CD4-positive, alpha-beta memory T cell (primary cell): ENCODE measurements at places on chromosomes 1 and 21. TPM values are rescaled to one million over a fixed set of nuclear protein-coding genes. Genes with fewer than 3 reads are reported as not detected.

GRCh38 chr1:5493851-5494311 is 498.3 kb downstream of the NPHP4 start:
- no peaks in the 10 kb centered on the region for H3K4me1 ChIP-seq
- DNase-seq: no peak
- H3K27me3 ChIP-seq: no peaks in the 10 kb centered on the region
- H3K36me3 ChIP-seq: no peaks in the 10 kb centered on the region
- H3K27ac ChIP-seq: no peak overlapping the region

TMEM51 gene
- 0.61 TPM for total RNA-seq

LCE3E gene
- total RNA-seq: not detected

DNA sequence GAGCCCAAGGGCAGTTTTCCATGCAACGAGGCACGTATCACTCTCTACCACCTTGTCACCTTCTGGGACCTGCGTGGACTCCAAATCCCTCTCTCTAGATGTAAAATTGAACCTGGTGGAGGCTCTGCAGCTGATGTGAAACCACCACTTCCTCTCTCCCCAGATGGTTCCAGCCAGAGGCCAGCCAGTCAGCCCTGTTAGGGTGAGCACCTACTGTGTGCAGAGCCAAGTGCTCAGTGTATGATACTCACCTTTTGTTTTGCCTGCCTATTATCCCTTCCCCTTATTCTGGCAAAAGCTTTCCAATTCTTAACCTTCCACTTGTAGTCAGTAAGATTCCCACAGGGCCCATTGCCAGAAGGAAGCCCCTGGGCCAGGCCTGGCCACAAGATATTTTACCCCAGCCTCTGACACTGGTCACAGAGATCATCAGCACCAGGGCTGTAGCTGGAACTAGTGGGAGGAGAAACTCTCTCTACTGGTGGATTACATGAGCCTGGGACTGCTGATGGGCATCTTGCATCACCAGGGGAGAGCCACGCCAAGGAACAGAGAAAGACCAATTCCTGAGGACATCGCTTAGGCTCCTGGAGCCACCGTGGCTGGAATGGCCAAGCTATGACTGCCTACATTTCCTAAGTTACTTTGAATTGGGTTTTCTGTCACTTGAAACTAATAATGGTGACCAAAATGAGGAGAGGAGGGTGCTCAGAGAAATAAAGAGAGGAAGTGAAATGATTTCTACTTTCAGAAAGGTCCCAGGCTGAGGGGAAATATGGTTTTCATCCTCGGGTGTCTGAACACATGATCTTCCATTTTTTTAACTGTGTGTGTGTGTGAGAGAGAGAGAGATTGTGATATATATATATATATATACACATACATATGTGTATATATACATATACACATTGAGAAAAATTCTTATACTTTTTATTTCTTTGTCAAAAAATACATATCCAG is 26.6 kb upstream of the RD3 start:
- H3K4me3 ChIP-seq: no peak overlapping the region
- H3K27ac ChIP-seq: no peak overlapping the region
- no peak for DNase-seq
- no peaks in the 10 kb centered on the region for H3K27me3 ChIP-seq
- peaks cover 20% of the 10 kb centered on the region for H3K4me1 ChIP-seq

GRCh38 chr21:26246073-26246472 is 75.5 kb upstream of the APP start:
- no peaks in the 10 kb centered on the region for H3K27me3 ChIP-seq
- H3K27ac ChIP-seq: no peak overlapping the region
- H3K4me3 ChIP-seq: no peak overlapping the region

DAB1 gene
- total RNA-seq: 1.5 TPM
